ENCODE measurements at places on chromosomes 2 and 18.

DNA sequence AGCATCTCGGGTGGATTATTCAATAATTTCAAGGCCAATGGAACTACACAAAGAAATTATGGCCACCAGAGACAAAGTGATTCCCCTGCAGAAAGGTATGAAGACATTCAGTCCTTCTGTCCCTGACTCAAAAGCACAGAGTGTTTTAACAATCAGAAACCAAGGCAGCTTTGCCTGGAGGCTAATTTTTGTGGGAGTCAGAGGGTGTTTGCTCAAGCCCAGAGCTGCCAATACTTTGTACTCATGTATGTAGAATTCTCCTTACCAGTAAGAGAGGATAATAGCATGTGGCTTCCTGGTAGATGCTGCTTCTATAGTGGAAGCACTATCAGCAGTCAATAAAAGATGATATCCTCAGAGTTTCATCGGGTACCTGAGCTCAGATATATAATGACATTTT is 178.4 kb downstream of the KCNE4 start:
- no peak for DNase-seq

- DNase-seq: no peak
Observed at GRCh38 chr2:180130403-180130802, 123.3 kb upstream of the CWC22 start.

DNA sequence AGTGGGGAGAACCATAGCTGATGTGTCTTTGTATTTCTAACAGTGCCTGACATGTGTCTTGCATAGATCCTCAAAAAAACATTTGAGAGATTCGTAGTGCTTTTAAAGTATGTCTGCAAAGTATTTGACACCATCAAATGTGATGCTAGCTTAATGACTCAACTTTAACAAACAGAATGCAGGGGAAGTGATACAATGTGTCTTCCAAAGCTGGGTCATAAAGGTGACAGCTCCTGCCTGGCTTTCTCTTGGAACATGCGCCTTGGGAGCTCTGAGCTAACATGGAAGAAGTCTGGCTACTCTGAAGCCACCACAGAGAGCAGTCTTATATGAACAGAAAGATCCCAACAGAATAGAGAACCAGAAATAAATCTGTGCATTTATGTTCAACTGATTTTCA is 78.2 kb downstream of the C1D start:
- no peak for DNase-seq

DNA sequence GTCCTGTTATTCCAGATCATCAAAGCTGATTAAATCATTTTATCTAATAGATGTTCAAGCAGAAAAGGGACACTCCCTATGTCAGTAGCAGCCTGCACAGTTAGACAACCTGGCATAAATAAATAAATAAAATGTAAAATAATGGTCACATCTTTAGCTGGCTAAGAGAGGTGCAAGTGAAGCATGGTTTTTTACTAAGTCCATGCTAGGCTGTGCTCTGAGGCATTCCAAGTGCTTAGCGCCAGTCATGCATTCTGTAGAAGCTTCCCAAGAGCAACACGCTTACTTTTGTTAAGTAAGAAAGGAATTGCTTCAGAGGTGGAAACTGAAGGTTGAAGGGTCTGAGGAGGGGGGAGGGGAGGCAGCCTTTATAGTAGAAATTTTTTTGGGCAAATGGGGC is 351.2 kb downstream of the CDH2 start:
- DNase-seq: no peak

DNA sequence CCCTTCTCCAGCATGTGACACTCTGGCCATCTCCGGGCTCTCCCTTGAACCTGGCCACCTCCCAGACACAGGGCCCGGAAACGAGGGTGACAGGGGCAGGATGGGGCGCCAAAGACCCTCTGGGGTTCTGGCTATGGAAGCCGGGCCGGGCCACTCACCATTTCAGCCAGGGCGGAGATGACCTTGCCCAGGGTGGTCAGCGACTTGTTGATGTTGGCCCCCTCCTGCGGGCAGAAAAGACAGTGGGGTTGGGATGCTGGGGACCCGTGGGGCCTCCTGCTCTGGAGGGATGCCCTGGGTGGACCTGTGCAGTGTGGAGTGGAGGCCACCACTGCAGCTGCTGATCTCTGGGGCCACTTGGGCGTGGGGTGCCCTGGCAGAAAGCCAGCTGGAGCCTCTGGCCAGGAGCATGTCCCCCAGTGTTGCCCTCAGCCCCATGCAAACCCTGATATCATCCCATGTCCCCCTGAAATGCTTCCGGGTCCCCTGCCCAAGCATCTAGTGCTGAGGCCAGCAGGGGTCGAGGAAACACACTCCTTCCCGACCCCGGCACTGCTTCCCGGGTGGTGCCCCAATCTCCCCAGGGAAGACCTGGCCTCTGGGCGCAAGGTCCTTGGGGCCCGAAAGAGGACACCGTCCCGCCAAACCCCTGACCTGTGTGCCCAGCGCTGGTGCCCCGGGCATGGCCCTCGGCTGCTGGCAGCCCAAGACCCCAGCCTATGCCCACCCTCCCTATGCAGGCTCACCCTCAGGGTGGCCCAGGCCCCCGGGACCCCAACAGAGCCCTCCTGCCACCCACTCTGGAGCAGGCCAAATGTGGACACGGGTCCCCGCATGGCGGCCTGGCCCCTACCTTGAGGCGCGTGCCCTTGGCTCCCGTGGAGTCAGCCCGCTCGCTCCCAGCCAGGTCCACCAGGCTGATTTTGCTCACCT is 36.9 kb downstream of the KIF1A start:
- no peak for DNase-seq

- DNase-seq: no peak
Observed at GRCh38 chr2:192254444-192254843, 59.7 kb upstream of the TMEFF2 start.

All from right lung (tissue), 10 donors.